Jurkat, Clone E6-1 (cell line): ENCODE measurements at places on chromosomes 5 and 9.

DNA sequence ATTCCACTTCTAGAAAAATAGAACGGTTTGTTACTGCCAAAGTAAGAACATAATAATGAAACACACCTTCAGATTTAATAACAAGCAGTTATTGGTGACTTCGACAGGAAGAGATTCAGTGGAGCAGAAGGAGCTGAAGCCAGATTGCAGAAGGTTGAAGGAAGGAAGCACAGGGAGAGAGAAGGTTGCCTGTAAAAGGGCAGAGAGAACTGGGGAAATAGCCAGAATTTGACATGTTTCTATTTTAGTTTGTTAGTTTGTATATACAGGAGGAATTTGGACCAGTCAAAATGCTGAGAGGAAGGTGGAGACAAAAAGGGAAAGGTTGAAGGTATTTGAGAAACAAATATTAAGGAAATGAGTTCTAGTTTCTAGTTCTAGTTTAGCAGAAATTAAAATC lies 269.2 kb upstream of the ELAVL2 start:
- DNase-seq, result no peak

- no peak for DNase-seq
Observed at GRCh38 chr5:1962619-1963355, 80.1 kb upstream of the IRX4 start.

DNA sequence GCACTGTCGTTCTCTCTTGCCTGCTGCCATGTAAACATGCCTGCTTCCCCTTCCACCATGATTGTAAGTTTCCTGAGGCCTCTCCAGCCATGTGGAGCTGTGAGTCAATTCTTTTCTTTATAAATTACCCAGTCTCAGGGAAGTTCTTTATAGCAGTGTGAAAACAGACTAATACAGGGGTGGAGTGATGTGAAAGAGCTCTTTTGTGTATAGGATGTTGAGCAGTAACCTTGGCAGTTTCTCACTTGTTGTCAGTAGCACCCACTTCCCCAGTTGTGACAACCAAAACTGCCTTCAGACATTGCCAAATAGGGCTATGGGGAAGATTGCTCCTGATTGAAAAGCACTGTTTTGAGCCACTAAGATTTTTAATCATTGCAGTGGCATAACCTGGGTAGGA lies 552.2 kb upstream of the ZNF462 start:
- DNase-seq, result peak; percentile 8

DNA sequence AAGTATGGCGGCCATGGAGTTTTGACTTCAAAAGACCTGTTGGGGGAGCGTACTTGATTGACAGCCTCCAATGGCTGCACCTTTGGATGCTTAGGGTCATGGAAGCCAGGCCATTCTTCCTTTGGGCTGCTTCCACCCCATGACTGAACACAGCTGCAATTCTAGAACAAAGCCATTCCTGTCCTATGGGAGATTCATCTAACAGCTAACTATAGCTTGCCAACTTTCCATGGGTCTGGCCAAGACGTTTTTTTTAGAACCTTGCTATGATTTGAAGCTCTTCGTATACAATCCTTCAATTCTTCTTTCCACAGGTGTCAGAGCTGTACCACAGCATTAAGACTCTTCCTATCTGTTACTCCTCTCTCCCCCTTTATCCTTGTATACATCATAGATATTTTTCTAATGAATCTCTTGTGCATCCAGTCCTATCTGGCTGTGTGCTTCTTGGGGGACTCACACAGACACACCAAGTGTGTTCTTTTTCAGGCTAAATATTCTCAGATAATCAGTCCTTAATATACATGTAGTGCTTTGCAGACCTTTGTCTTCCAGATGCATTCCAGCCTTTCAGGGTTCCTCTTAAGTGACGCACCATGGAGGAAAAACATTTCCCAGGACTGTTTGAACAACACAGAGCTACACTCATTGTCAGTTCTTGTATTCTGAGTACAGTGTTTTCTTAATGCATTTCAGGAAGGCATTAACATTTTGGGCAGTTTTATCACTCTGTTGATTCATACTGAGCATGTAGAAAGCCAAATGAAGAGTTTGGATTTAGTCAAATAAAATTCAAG lies 198.9 kb downstream of the TAF11L14 start:
- no peak for DNase-seq

- no peak for DNase-seq
Observed at GRCh38 chr5:151581812-151582583, 9.1 kb downstream of the FAT2 start.

GRCh38 chr5:38079620-38080402 lies 178.5 kb upstream of the EGFLAM start:
- DNase-seq, result no peak

- DNase-seq, result peak; percentile 53
Observed at GRCh38 chr5:61319388-61320146, 12.5 kb upstream of the ZSWIM6 start.

DNA sequence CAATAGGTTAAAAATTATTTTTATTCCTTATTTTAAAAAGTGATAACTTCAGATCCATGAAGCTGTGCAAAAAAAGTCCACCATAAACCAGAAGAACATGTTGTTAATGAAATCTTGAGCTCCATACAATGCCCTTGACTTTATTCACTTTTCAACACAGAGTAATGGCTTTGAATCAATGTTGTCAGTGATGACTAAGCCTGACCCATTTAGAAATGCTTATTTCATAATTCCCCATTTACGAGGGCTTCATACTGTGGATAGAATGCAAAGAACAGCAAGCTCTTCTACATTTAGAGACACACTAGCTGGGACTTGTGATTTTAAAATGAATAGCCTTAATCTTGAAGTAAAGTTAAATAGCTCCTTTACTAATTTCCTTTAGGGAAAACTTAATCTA lies 25.7 kb upstream of the IL9 start:
- DNase-seq, result no peak

DNA sequence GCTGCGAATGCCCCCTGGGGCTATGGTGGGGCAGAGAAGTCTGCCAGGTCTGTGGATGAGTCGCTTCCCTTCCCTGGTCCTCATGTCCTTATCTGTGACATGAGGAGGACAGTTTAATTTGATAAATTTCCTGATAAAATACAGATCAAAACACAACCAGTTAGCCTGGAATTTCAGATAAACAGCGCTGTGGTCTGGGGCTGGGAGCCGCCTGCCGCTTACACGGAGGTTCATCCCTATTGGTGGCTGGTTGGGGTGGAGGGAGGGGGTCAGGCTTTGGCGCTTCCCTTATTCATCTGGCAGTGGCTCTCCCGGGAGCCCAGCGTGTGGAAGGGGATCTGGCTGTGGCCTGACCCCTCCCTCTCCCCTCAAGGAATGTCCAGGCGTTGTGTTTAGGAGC lies 17.9 kb downstream of the CRB2 start:
- DNase-seq, result no peak

- DNase-seq, result no peak
Observed at GRCh38 chr5:37184748-37185364, 64.3 kb downstream of the CPLANE1 start.

- no peak for DNase-seq
Observed at GRCh38 chr9:744790-745484, 96.6 kb upstream of the DMRT1 start.

DNA sequence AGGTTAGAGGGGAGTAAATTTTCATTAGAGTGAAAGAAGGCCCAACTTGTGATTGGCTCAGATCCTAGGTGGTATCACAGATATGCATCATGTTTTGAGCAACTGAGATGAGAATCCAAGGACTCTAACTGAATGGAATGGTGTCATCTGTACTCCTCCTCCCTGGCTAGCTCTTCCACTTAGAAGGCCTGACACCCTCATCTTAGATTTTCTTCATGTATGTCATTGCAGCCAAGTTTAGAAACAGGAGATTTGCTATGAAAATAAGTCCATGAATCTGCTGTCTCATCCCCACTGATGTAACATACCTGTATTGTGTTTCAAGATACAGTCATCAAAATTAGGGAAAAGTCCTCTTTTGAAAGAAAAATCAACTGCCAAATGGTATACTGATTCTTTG lies 54.4 kb downstream of the ITGA1 start:
- DNase-seq, result no peak

- DNase-seq, result no peak
Observed at GRCh38 chr5:170067152-170067551, 38.5 kb upstream of the FOXI1 start.

DNA sequence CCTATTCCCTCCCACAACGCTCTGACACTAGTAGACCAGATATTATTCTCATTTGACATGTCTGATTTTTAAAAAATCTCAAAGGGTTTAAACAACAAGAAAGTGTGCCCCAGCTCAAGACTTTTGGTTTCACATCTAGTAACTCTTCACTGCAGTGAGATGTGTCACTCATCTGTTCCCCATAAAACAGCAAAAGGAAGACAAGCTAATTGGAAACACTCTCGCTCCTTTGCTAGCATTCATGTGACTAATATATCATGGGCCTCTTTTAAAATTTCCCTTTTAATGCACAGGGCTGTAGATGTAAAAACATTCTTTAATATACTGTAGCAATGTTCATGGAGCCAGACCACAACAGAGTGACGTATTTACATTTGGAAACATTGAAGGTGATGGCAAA lies 372.6 kb downstream of the ZNF608 start:
- no peak for DNase-seq

DNA sequence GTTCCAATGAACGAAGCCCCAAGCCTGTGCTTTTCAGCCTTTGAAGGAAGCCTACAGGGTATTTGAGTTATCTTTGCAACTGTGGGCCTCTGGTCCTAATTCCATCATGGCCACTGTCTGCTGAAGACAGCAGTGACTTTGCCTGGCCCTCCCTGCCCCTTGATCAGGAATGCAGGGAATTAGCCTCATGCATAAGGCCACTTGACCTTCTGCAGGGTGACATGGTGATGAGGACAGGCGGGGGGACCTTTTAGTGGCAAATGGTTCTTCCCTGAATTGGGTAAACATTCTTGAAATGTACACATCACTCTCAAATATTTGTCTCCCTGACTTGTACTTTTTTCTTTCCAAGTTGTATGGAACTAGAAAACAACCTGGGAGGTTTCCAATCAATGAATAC lies 25.2 kb upstream of the XPA start:
- no peak for DNase-seq

GRCh38 chr5:151954255-151954654 lies 29.6 kb upstream of the GLRA1 start:
- DNase-seq, result no peak

DNA sequence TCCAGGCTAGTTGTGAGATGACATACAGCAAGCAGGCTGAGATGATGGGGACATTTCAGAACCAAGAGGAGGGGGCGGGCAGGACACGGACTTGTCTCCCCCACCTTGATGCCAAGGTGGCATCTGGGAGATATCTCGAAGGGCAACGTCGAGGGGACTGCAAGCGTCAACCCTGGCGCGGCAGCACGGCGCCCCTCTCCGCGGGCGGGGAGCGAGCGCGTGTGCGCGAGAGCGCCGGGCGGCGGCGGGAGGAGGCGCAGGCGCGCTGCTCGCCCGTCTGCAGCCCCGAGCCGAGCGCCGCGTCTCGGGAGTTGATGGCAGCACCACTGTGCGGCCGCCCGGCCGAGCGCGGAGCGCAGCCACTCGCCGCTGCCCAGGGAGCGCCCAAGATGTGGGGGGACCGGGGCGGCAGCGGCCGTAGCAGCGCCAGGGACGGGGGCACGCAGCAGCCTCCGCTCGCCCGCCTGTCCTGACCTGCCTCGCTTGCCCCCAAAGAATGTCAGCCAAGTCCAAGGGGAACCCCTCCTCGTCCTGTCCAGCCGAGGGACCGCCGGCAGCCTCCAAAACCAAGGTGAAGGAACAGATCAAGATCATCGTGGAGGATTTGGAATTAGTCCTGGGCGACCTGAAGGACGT lies at the start of gene PRR16:
Gene PRR16, plus strand, starts transcription at position 310 of the 636 bp plus-strand sequence.
- no peak for DNase-seq

DNA sequence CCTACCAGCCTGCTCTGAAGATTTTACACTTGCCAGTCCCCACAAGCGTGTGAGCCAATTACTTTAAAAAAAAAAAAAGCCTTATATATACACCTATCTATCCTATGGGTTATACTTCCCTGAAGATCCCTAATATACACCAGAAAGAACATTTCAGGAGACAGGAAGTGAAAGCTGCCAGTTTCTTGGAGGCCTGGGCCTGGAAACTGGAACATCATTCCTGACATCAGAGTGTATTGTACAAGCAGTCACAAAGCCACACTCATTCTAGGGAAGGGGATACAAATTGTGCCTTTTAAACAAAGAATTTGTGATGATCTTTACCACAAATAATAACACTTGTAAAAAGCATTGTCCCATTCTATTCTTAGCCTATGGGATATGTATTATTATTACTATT lies 98.3 kb upstream of the FBN2 start:
- DNase-seq, result no peak

GRCh38 chr5:115785381-115786065 lies 30.9 kb downstream of the CDO1 start:
- no peak for DNase-seq

DNA sequence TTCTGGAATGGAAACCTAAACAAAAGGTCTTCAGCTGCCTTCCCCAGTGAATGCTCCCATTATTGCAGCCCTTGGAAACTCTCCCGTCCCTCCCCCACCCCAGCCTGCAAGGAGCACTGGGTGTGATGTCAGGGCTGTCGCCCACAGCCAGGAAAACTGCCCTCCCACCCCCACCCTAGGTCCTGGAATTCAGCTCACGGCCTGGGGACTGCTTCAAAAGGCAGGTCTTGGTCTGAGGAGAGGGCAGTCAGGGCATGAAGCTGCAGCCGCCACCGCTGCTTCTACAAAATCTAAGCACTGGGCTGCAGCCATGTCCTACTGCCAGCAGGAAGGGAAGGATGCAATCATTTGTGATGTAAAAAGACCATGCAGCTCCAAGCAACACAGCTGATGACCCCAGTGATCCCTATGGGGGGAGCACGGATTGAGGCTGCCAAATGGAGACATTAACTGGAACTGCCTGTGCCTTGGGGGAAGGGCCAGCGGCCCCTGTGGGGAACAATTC lies 11.4 kb downstream of the GRHPR start:
- DNase-seq, result no peak

DNA sequence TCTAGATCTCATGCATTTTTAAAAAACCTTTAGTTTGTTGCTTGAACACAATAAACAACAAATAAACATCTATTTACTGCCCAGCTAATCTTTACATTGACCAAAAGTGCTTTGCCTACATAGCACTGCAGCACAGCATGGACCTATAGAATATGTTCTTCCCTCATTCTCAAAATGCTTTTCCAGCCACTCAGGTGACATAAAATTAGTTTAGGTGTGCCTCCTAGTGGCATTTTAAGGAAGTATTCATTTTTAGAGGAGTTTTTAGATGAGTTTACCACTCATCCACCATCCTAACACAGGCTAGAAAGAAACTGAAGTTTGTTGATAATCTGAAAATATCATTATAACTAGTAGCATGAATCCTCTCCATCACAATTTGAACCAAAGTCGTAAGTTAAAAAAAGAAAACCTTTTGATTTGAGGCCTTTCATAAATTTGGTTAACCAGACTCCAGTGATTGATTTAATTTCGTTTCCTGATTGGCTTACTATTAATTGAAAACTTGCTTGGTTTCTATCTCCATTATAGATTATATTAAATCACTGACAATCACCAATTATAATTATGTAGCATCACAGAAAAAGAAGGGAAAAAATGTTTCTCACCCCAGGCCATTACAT lies 12.6 kb downstream of the PLGRKT start:
- peak; percentile 55 for DNase-seq

DNA sequence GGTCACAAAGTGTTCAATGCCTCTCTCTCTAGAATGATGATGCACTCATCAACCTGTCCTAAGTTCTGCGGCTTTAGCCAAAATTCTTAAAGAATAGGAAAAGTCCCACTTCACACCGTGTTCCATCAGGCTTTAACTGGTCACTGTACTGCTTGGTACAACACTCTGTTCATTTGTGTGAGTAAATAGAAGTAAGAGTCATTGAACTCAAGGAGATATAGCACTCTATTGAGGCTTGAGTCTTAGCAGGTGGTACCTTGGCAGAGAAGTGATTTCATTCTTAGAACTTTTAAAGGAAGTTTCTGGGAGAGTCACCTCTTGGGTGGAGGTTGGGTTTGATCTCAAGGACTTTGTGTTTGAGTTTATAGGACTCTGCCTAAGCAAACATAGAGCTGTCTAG lies 92.6 kb downstream of the TENT4A start:
- DNase-seq, result no peak
